Breast epithelium (tissue), 4 donors: ENCODE measurements at places on chromosomes 1 and 21. TPM values are rescaled to one million over a fixed set of nuclear protein-coding genes. Genes with fewer than 3 reads are reported as not detected.

Gene LMO4
- total RNA-seq: 34.4 TPM

Gene HTR6
- not detected for total RNA-seq

Gene TRIM58
- total RNA-seq: 4.6 TPM

Gene DCST1
- total RNA-seq: 0.66 TPM

Gene CHIA
- not detected for total RNA-seq

Gene HES5
- not detected for total RNA-seq
